Common myeloid progenitor, CD34-positive (primary cell): ENCODE measurements at places on chromosomes 5 and 9.

GRCh38 chr9:29799227-29799626 is 2225.9 kb upstream of the C9orf72 start:
- no peak for DNase-seq

DNA sequence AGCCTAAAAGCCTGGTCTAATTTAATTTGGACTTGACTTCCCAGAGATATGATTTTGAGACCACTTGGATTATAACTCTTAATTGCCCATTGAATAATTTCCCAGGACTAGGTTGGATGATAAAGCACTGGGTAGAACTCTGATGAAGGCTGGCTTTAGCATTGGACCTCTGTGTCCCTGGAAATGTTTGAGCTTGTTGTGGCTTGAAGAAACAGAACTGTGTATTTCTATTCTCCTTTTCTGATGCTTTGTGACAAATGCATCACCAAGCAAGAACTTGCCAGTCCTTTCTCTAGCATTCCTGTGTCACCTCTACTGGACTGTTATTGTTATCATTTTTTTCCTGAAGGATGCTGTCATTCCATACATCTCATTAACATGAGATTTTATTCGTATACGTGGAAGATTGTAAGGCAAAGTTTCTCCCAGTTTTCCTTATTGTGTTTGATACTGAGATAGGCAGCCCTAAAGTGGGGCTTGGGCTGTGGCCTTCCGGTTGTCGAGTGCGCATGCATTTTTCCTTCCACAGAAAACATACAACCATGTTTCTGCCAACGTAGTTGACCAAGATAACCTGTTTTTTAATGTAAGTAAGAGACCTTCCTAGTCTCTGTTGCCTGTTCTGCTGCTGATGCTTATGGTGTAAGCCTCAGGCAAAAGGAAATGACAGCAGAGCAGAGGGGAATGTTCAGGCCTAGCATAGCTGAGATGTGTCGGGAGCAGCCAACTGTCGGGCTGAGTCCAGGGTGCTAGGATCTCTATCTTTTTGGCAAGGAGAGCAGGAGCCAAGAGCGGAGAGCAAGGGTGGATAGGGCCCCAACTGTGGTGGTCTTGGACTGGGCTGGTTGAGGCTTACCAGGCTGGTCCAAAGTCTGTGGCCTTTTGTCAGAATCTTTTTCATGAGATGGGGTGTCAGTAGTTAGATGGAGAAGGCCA is 2.3 kb downstream of the NTRK2 start:
- DNase-seq: no peak

DNA sequence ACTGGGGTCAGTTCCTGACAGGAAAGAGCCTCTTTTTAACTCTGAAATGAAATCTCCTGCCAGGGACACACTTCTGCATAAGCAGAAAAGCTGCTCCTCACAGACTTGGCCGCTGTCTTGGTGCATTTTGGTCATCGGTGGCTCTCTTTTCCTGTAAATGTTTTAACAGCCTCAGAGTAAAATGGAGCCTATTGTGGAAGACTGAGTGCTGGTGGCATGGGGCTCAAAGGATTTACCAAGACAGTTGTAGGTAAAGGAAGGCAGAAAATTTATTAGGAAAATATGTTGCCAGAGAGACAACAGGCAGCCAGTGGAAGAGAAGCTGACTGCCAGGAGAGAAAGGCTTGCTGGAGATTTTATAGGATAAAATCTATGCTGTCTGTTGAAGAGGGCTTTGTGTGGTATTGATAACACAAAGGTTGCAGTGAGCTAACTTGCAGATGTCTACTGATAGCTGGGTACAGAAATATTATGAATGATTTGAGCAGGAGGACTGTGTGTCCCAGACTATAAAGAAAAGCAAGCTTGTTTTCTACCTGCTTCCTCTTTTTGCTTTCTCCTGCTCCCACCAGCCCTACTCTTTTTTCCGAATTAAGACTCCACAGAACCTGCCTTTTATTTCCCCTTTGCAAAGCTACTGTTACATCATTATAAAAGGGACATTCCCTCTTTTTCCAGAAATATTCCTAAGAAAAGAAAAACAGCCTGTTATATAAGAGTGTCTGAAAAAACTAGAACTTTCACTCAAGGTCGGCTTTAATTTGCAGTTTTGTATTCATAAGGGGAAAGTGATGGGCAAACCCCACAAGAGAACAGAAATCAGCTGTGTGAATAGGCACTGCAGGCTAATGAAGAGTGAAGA is 27.9 kb upstream of the IFNA14 start:
- peak; percentile 32 for DNase-seq

- no peak for DNase-seq
These were observed 80.0 kb downstream of the SV2C start for GRCh38 chr5:76163111-76163628.

DNA sequence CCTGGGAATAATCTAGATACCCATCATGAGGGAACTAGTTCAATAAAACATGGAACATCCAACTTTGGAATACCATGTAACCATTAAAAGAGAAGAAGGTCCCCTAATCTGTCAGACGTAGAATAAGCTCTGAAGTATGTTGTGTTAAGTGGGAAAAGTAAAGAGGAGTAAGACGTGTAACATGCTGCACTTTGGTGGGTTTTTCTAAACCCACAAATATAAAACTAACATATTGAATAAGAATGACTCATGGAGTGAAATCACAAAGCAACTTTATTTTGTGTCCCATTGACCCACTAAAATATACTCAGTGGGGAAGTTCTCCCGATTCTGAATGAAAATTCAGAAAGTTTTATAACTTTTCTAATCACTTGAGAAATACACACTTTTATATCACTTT is 67.9 kb upstream of the PIK3R1 start:
- no peak for DNase-seq

DNA sequence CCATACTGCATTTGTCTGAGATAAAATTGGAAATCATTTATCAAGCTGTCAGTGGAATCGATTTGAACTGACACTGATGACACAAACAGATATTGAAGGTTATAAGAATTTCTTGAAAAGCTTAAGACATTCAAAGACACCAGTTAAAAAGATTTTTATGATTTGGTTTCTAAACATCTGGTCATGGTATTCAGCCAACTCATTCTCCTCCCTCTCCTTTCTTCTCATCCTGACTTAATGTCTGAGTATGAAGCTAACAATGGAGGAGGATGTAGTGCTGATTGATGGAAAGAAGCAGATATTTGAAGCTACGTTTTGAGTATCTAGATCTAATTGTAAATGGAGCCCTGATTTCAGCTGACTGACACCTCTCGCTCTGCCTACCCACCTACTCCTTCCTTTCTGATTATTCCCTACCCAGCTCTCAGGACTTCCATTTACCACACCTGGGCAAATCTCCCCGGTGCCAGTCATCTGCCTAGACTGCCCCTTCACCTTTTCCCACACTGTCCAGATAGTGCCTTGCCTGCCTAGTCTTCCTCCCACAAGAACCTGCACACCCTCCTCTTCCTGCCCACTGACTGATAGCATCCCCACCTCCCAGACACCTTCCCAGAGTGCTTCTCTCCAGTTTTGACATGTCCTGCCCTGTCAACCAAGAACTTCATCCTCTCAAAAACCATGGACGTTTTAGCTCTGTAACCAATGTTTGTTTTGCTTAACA is 20.7 kb upstream of the LIFR start:
- no peak for DNase-seq

GRCh38 chr9:100673249-100673648 is 95.4 kb downstream of the CAVIN4 start:
- no peak for DNase-seq

DNA sequence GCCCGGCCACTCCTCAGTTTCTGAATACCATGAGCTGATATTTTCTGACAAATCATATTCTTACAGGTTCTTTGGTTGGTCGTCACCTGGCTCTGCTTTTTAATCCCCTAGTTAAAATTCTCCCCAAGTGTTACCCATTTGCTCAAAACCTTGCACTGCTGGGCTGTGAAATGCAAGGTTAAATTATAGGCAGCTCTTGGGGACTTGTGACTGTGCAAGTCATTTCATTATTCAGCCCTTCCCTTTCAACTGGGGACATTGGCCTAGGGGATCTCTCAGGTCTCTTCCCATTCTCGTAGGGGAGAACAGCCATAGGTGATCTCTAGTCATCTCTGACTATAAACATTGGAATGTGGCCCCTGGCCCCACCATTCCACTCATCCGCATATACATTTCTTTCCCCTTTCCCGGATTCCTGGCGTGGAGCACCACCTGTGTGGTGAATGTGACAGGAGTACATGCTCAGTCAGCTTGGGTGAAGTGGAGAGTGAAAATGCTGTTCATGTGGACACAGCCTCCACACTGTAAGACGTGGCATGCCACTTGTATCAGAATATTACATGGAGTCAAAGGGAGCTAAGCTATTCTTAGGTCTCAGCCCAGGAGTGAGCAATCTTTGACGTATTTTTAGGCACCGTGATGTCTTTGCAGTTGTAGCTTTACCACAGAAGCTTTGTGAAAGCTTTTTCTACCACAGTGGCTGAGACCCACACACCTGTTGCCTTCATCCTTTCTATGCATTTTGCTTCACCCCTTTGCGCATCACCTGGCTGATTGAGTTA is 386.7 kb downstream of the KDM4C start:
- DNase-seq: no peak

DNA sequence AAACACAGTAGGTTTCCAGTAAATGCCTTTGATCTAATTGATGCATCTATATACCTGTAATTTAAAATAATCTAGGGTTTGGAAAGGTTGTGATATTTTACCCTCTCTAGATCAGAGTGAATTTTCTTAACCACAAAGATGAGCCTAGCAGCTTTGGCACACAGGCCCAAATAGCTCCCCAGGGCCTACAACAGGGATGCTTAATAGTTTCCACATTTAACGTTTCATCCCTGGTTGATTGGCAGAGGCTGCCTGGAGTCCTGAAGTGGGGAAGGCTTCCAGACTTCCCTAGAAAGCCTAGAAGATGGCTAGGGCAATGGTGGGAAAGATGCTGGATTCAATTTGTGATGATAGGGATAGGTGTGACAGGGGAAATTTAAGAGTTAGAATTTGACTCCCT is 206.6 kb downstream of the NSG2 start:
- DNase-seq: no peak

- no peak for DNase-seq
These were observed 10.6 kb downstream of the IFNA1 start for GRCh38 chr9:21450733-21451394.

- no peak for DNase-seq
These were observed 233.8 kb upstream of the FBXL7 start for GRCh38 chr5:15266229-15266628.

DNA sequence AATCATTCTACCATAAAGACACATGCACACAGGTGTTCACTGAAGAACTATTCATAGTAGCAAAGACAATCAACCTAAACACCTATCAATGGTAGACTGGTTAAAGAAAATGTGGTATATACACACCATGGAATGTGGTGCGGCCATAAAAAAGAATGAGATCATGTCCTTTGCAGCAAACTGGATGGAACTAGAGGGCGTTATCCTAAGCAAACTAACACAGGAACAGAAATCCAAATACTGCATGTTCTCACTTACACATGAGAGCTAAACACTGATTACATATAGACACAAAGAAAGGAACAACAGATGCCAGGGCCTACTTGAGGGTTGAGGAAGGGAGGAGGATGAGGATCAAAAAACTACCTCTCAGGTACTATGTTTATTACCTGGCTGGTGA is 103.8 kb downstream of the DRD1 start:
- no peak for DNase-seq

DNA sequence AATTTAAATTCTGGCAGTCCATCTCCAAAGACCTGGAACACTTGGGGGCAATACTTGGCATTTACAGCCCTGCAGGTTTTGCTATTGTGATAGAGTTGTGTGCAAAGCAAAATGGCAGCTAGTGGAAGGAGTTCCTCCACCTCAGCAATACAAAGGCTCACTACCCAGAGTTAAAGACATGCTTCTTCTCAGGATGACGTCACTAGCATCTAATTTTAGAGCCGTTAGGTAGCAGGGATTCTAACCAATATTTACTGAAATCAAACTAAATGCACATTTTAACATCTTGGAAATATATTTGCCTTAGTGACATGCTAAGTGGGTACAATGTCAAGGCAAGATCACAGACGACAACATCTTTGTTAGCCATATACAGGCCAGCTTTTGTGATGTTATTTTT is 261.6 kb downstream of the MAN2A1 start:
- DNase-seq: no peak

- no peak for DNase-seq
These were observed 210.7 kb upstream of the DMRT1 start for GRCh38 chr9:630817-631216.

GRCh38 chr5:107607671-107608345 is 62.9 kb downstream of the EFNA5 start:
- peak; percentile 5 for DNase-seq

GRCh38 chr5:14187157-14187556 is 44.0 kb downstream of the TRIO start:
- no peak for DNase-seq

DNA sequence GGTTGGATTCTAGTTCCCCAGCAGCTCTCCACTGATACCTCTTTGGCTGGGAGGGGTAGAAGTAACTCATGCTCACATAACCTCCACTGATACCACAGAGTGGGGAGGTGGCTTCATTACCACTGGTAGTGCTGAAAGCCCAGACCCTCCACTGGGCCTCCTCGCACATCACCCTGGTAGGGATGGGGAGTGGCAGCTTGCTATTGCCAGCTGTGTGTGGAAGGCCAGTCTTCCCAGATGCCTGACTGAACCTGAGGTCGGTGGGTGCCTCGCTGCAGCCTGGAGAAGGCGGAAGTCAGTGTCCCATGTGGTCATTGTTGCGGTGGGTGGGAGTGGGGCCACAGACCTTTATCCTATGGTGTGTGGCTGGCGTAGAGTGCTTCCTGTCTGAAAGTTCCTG is 138.0 kb downstream of the TAF11L14 start:
- DNase-seq: no peak

- no peak for DNase-seq
These were observed 272.7 kb upstream of the TRPC7 start for GRCh38 chr5:136638084-136638483.

DNA sequence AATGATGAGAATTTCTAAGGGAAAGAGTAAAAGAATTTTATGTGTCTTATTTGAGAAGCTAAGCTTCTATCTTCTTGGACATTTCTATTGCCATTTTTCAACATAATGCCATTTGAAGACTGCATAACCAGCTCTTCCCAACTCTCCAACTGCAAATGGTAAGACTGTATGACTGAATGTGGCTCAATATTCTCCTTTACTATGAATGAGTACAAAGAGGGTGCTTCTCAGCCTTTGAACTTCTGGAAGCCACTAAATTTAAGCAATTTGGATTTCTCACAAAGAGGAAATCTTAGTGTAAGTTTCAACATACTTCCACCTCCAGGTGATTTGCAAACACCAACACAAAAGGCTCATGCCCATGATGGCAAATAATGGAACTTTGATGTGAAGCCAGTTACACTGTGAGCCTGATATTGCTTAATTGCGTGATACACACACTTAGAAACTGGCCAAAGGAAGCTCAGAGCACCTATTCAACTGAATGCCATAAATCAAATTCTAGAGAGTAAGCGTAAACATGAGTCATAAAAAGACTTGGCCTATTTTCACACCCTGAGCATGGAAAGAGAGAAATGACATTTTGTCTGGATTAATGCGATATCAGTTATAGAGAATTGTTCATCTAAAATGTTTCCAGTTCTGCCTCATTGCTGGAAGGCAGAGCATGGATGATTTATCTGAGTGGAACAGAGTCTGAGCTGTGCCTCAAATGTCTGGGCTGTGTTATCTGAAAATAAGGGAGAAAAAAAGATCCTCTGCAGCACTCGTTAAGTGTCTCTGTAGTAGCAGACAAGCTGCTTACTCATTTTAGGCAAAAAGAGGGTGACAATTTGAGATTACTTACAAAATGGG is 145.3 kb downstream of the PLK2 start:
- DNase-seq: no peak

- peak; percentile 42 for DNase-seq
These were observed 2.6 kb upstream of the ALAD start for GRCh38 chr9:113403646-113404045.
